ENCODE measurements at places on chromosomes 4 and X. TPM values are rescaled to one million over a fixed set of nuclear protein-coding genes. Genes with fewer than 3 reads are reported as not detected.

DCUN1D4 gene
- 46.6 TPM for polyA plus RNA-seq

DNA sequence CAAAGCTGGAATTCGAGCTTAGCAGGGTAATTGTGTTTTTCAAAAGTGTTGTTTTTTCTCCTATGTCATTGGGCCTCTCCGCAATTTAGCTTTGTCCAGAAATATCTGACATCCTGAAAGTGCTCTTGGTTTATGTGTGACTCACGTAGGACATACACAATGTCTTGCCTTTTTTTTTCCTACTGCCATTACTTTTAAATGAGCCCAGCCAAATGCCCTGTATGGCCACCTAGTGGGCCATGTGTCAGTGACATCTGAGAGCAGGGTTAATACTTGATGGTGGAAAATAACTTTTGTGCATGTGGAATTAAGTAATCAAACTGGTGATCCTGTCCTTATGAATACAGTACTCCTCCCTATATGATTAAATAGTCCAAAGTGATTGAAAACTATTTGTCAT lies 1411.1 kb upstream of the TENM3 start:
- DNase-seq, result no peak

- no peak for DNase-seq
Observed at GRCh38 chrX:97605271-97605670, 721.6 kb downstream of the RPA4 start.

MAGEA2 gene
- not detected for polyA plus RNA-seq

GRCh38 chrX:108001218-108001814 lies 19.1 kb upstream of the TEX13B start:
- no peak for DNase-seq

GRCh38 chr4:7279902-7280301 lies 87.6 kb downstream of the SORCS2 start:
- DNase-seq, result no peak

- DNase-seq, result no peak
Observed at GRCh38 chrX:19723427-19723826, 164.0 kb downstream of the SH3KBP1 start.

- DNase-seq, result no peak
Observed at GRCh38 chr4:155607481-155607880, 59.2 kb upstream of the GUCY1A1 start.

DNA sequence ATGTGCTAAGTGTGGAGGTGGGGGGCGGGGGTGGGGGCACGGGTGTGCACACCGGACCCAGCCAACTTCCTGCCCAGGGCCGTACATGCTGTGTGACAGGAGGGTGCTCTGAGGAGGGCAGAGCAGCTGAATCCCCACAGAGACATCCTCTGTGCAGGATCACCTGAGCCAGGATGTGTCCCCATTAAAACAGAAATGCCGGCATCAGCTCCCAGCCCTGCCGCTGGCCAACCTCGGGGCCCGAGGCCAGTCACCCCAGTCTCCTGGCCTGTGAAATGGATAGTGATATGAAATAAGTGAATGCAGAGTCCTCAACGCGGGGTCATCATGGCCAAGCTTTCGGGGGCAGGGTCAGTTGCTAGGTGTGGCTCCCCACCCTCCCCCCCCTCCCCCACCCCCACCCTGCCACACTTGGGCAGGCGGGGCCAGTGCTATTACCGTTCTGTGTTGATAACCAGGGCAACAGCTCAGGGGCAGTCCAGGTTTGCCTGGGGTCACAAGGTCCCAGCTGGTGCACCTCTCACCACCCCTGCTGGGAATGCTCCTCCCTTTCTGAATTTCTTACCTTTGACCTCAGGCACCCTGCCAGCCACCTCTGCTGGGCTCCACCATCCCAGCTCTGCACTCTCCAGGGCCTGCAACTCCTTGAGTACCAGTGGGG lies 227.2 kb upstream of the PSAPL1 start:
- no peak for DNase-seq

PAK3 gene
- 1.4 TPM for polyA plus RNA-seq

ZFYVE28 gene
- 4.0 TPM for polyA plus RNA-seq

DNA sequence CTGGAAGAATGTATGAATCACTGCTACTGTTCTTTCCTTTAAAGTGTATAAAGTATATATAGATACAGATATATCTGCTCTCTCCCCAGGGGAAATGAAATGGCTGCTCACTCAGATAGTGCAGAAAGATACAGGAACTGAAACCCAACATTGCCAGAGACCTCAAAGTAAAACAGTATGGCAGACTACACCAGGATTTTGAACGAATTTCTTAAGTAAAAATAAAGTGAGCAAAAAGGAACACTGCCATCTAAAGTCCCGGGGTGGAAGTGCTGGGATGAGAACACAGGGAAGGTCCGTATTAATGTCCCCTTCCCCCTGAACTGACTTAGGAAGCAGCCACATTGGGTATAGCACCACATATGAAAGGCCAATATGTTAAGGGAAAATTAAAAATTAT lies 93.4 kb downstream of the TMA16 start:
- DNase-seq, result no peak

DNA sequence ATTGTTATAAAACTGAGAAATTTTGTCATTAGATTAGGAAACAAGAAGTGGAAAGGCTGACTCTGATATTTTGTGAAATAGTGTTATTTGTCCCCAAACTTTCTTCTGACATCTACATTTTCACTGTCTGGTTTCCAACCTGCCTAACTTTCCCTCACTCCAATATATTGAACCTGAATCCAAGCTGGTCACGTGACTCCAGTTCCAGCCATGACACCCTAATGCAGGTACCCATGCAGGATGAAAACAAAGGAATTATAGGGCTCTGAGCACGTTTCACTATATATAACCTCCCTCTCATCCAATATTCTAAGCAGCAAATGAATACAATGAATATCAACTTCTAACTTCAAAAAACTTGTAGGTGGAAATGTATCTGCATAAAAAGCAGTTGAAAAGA lies 231.6 kb downstream of the TLL1 start:
- DNase-seq, result no peak

- no peak for DNase-seq
Observed at GRCh38 chr4:7904952-7905915, 34.4 kb downstream of the AFAP1 start.

DNA sequence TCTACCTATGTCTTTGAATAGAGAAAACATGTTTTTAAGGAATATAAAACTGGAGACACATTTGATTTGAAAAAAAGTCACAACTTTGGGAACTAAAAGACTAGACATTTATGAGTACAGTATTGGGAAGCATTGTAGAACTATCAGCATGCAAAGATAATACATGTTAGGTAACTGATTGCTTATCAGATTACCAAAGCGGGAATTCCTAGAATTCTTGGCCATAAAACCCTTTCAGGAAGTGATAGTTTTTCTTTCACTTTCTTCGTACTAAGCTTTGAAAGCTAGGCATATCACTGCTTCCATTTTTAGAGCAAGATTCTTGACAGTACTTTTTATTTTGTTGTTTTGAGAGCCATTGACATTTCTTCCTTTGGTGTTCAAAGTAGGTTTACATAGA lies 646.6 kb upstream of the PITX2 start:
- no peak for DNase-seq

GRCh38 chr4:27360131-27360530 lies 499.5 kb downstream of the STIM2 start:
- no peak for DNase-seq

All from right lung (tissue), 10 donors.